ENCODE measurements at places on chromosomes 7 and 10. TPM values are rescaled to one million over a fixed set of nuclear protein-coding genes. Genes with fewer than 3 reads are reported as not detected.
A peak's percentile ranks its signal among the peaks of the same experiment; 100 is the strongest.

- H3K27ac ChIP-seq, result no peak overlapping the region
- H3K4me1 ChIP-seq, result peaks cover 10% of the 10 kb centered on the region
- no peak overlapping the region for H3K4me3 ChIP-seq
- H3K27me3 ChIP-seq, result no peaks in the 10 kb centered on the region
Measured at GRCh38 chr10:73887294-73888039, 13.1 kb upstream of the CAMK2G start.

RNF133 gene
- not detected for polyA plus RNA-seq

BICC1 gene
- not detected for polyA plus RNA-seq

COL28A1 gene
- polyA plus RNA-seq, result not detected

GRCh38 chr10:101840741-101841453, 2.7 kb downstream of the KCNIP2 start:
- H3K4me1 ChIP-seq, result peaks cover 76% of the 10 kb centered on the region
- H3K27me3 ChIP-seq, result no peaks in the 10 kb centered on the region
- H3K27ac ChIP-seq, result peak overlapping the region; percentile 61
- peak; percentile 80 for DNase-seq

DNA sequence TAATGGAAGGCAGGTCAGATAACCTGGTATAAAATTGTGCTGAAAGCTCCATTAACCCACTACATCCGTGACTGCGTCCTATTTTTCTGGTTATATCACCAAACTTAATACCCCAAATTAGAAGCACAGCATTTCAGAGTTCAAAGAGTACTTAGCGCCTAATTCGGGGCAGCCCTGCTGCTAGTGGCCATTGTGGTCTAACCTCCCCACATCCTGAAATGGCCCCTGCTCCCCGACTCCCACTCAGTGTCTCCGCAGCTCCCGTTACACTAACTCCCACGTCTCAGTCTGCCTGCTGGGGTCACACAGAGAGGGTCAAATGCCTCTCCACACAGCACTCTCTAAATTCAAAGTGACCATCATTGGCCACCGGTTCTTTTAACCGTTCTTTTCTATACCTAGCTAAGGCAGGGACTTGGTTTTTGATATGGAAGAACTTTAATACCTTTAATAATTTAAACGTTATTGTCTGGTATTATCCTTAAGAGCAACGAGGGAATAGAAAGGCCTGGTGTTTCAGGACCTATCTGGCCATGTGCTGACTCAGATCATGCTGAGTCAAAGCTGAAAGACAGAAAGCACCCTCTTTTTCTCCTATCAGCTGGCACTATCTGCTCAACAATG, 117.1 kb downstream of the KMT2E start:
- H3K4me1 ChIP-seq, result peaks cover 6% of the 10 kb centered on the region
- DNase-seq, result no peak

DNA sequence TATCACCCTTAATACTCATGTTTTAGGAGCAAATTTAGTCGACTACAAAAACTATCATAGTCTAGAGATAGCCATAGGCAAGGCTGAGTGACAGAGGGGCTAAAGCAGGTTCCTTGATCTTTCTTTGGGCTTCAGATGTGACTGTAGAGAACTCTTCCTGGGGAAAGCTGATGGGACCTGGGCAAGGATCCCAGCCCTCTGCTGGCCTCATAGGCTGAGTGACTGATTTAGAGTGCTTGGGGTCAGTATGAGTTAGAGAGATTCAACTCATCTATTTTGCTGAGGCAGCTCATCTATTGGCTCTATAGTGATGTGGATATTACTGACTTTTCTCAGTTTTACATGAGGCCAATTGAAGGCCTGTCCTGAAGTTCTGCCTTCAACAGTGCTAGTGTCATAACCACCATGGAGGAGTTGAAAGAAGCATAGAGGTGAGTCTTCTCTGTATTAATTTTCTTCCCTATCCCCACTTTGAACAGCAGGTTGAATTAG, 81.6 kb downstream of the SAMD9 start:
- no peaks in the 10 kb centered on the region for H3K4me1 ChIP-seq
- no peak for DNase-seq
- H3K36me3 ChIP-seq, result no peaks in the 10 kb centered on the region
- no peak overlapping the region for H3K4me3 ChIP-seq
- H3K27ac ChIP-seq, result no peak overlapping the region

DNA sequence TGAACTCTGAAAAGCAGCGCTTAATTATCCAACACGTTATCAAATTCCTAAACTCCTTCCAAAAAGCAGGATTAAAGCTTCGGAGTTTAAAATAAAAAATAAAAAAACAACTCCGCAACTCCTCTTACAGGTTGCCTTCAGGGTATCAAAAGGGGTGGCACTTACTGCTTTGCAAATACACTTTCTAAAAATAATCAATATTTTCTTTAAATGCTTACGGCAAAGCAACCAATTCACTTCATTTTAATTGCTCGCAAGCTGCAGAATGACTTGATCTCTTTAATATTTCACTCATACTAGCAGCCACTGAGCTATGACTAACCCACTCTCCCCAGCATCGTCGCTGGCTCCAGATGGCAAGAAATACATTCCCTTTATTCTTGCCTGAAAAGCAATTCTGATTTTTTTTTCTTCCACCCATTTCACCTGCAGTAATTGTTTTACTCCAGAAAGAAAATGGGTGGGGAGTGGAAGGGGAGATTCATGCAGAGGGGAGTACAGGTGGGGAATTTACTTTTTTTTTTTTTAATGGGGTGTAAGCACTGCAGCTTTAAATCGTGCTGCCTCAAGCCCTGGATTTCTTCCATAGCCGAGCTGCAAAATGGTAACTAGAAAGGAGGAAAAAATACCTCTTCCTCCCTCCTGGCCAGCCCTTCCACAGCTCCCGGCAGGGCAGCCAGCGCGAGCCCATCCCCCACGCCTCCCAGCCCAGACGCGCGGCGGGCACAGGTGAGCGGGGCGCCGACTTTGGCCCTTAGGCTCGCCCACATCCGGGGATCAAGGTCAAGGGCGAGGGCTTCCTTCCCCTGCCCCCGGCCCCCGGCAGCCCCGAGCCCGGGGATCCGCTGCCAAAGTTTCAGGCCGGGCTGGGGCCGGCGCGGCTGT, 54.2 kb upstream of the FHIP2A start:
- peaks cover 37% of the 10 kb centered on the region for H3K27me3 ChIP-seq
- peak; percentile 3 for DNase-seq
- H3K36me3 ChIP-seq, result no peaks in the 10 kb centered on the region

OR2A5 gene
- not detected for polyA plus RNA-seq

GRM3 gene
- polyA plus RNA-seq, result 0.05 TPM

ASAH2B gene
- polyA plus RNA-seq, result 1.6 TPM

DNA sequence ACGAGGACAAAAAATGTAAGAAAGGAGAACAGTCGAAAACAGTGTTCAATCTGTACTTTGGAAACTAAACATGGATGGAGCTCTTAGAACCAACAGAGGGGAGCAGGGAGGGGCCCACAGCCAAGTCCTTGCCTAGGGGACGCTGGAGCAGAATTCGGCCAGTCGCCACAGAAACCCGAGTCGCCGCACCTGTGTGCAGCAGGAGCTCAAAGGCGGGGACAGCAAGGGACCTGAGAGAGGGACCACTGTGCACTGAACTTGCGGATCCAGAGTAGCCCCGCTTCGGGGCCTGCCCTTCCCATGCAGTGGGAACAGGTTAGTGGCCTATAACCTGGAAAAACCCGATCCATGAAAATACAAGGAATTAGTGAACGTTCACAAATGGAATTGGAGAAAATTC, 68.1 kb downstream of the SEC61G start:
- peak overlapping the region; percentile 33 for H3K27ac ChIP-seq
- no peak for DNase-seq
- no peaks in the 10 kb centered on the region for H3K27me3 ChIP-seq
- H3K36me3 ChIP-seq, result no peaks in the 10 kb centered on the region
- H3K4me3 ChIP-seq, result no peak overlapping the region

DNA sequence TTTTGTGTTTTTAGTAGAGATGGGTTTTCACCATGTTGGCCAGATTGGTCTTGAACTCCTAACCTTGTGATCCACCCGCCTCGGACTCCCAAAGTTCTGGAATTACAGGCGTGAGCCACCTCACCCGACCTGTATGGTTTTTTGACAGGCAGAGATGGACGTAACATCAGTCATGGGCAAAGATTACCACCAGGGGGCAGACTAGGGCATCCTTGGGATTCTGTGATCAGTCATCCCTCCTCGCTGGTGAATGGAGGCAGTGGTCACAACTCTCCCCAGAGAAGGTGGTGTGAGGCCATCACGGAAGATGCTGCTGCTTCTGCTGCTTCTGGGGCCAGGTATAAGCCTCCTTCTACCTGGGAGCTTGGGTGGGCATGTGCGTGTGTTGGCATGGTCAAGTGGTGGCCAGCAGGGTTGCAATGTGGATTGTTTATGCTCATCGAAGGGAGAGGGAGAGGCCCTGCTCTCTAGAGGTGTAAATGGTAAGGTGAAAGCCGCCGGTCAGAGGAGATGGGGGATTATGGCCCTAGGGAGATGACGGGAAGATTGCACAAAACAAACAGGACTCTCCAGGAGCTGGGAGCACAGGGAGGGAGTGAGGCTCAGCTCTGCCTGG, 122.7 kb upstream of the PRSS1 start:
- peaks cover 5% of the 10 kb centered on the region for H3K4me1 ChIP-seq
- H3K4me3 ChIP-seq, result no peak overlapping the region
- H3K27ac ChIP-seq, result no peak overlapping the region
- H3K36me3 ChIP-seq, result no peaks in the 10 kb centered on the region

SLC13A4 gene
- 0.05 TPM for polyA plus RNA-seq

ADAMTS14 gene
- polyA plus RNA-seq, result not detected

JMJD1C gene
- polyA plus RNA-seq, result 103 TPM

GRCh38 chr7:45076946-45077345, 11.8 kb downstream of the NACAD start:
- no peak overlapping the region for H3K4me3 ChIP-seq
- no peak for DNase-seq
- H3K27ac ChIP-seq, result no peak overlapping the region
- peaks cover 31% of the 10 kb centered on the region for H3K4me1 ChIP-seq
- no peaks in the 10 kb centered on the region for H3K27me3 ChIP-seq

DNA sequence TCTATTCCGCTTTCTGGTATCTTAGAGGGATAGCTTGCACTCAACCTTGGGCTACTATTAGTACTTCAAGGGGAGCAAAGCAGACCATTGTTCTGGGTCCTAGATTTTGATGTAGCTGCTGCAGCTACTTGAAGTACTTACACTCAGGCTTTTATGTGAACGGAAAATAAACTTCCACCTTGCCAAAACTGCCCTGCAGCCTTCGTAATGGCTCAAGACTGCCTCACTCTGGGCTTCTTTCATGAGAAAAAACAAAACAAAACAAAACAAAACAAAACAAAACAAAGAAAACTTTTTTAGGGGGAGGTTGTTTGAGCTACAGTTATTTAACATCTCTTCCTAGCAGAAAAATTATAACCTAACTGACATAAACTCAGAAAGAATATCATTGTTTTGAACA, 19.4 kb upstream of the EPHB6 start:
- H3K4me3 ChIP-seq, result no peak overlapping the region
- H3K36me3 ChIP-seq, result no peaks in the 10 kb centered on the region
- peaks cover 28% of the 10 kb centered on the region for H3K4me1 ChIP-seq
- H3K27ac ChIP-seq, result no peak overlapping the region
- no peaks in the 10 kb centered on the region for H3K27me3 ChIP-seq

DNA sequence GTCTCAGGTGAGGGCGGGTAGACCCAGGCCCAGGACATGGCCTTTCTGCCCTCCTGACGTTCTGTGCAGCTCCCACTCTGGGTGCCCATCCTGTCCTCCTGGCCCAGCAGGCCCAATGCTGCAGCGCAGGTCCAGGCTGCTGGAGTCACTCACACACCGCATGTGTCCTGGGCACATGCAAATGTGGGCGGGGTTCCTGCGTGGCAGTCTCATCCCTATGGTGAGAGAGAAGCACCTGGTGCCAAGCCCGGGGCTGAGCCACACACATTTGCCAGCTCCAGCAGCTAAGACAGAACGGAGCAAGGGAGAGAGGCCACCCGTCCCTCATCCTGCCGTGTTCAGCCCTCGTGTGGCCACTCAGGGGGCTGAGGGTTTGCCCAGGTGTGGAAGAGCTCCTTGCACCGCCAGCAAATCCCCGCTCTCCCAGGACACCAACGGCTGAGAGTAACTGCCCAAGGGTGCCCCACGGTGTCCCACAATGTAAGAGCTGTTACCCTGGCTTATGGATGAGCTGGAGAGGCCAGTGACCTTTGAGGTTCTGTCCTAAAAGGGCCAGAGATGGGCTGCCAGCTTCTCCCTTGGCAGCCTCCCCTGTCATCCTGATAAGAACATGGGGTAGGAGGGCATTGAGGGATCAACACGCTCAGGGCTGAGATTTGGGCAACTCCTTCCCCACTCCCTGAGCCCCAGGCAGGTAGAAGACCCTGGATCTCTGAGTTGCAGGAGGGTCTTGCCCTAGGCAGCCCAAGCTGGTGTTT, 4.4 kb downstream of the FUOM start:
- no peak overlapping the region for H3K27ac ChIP-seq
- H3K4me3 ChIP-seq, result no peak overlapping the region
- peaks cover 5% of the 10 kb centered on the region for H3K27me3 ChIP-seq
- H3K4me1 ChIP-seq, result peaks cover 10% of the 10 kb centered on the region
- DNase-seq, result no peak
- no peaks in the 10 kb centered on the region for H3K36me3 ChIP-seq

GRCh38 chr10:29252811-29253689, 35.8 kb upstream of the LYZL1 start:
- no peak overlapping the region for H3K4me3 ChIP-seq
- no peak overlapping the region for H3K27ac ChIP-seq
- H3K36me3 ChIP-seq, result no peaks in the 10 kb centered on the region
- no peak for DNase-seq

DENND2A gene
- not detected for polyA plus RNA-seq

DNA sequence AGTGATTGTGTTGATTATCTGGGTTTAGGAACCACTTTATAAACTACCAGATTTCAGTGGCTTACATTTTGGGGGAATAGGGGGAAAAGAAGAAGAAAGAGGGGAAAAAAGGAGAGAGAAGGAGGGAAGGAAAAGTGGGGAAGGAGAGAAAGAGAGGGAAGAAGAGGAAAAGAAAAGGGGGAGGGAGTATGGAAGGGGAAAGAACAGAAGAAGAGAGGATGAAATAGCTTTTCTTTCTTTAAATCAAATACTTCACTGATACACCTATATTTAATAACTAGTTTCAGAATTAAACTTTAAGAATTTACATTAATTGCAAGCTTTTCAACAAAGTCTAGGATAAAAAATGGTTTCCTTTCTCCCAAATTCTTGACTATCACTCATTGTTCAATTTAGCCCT, 289.6 kb downstream of the SDHAF3 start:
- H3K36me3 ChIP-seq, result no peaks in the 10 kb centered on the region
- H3K4me3 ChIP-seq, result no peak overlapping the region
- no peaks in the 10 kb centered on the region for H3K4me1 ChIP-seq

- DNase-seq, result no peak
- H3K27ac ChIP-seq, result no peak overlapping the region
- H3K4me3 ChIP-seq, result no peak overlapping the region
Measured at GRCh38 chr10:131645756-131646155, 255.1 kb upstream of the PPP2R2D start.

- no peak for DNase-seq
- H3K27ac ChIP-seq, result peak overlapping the region; percentile 23
- no peaks in the 10 kb centered on the region for H3K27me3 ChIP-seq
- peaks cover 58% of the 10 kb centered on the region for H3K4me1 ChIP-seq
Measured at GRCh38 chr10:72337722-72338121, 17.0 kb downstream of the DNAJB12 start.

- no peaks in the 10 kb centered on the region for H3K36me3 ChIP-seq
- H3K4me3 ChIP-seq, result no peak within 1 kb of the TSS
- no peaks in the 10 kb centered on the region for H3K4me1 ChIP-seq
- no peak for DNase-seq
- H3K27me3 ChIP-seq, result peaks cover 47% of the 10 kb centered on the region
- no peak within 1 kb of the TSS for H3K27ac ChIP-seq
Measured at GRCh38 chr7:150852371-150852905, at the start of gene AOC1. AOC1 (plus strand) TSS chr7:150852517; CDS start chr7:150856471, 3,954 bp downstream.

Data from naive B cell (primary cell).